Stimulated activated CD8-positive, alpha-beta memory T cell treated with anti-CD3 and anti-CD28 coated beads, Interleukin-4, amount 100 ng/mL, for 4 hours (primary cell): ENCODE measurements at places on chromosomes 6 and 20.

DNA sequence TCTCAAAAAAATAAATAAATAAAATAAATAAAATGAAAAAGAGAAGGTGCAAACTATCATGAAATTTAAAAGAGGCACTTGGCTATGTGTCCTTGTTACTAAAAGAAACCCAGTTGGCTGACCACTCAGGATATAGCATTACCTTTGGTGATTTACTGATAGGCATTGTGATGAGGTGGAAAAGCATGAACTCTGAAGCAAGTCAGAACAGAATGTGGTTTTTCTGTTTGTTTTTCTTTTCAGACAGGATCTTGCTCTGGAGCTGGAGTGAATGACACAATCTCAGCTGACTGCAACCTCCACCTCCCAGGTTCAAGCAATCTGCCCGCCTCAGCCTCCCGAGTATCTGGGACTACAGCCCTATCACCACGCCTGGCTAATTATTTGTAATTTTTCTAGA lies 31.9 kb downstream of the ZNF184 start:
- DNase-seq = no peak

- DNase-seq = no peak
These were observed 7.2 kb upstream of the KIF25 start for GRCh38 chr6:167990016-167990945.

DNA sequence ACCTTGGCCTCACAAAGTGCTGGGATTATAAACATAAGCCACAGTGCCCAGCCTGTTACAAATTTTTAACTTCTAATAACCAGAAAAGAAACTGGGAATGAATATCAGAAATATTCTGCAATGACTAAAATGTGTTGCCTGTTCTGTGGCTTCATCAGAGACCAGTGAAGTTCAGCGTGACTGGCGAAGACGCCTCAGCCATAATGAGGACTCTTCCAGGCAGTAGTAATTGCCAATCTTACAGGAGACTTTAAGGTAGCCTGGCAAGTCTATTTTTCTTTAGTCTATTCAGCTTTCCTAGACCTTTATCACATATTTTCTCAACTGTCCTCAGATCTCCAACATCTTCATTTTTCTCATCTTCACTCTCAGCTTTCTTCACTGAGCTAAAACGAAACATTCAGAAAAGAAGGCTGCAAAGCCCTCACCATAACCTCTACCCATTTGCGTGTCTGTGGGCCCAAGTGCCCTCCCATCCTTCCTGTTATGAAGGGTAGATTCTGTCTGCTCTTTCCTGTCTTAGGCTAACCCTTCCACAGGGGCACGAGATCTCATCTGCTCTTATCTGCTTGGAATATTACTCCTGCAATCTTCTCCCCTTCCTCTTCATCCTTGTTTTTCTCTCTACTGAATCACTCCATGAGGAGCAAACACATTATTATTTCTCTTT lies 42.0 kb upstream of the OLIG3 start:
- no peak for DNase-seq

DNA sequence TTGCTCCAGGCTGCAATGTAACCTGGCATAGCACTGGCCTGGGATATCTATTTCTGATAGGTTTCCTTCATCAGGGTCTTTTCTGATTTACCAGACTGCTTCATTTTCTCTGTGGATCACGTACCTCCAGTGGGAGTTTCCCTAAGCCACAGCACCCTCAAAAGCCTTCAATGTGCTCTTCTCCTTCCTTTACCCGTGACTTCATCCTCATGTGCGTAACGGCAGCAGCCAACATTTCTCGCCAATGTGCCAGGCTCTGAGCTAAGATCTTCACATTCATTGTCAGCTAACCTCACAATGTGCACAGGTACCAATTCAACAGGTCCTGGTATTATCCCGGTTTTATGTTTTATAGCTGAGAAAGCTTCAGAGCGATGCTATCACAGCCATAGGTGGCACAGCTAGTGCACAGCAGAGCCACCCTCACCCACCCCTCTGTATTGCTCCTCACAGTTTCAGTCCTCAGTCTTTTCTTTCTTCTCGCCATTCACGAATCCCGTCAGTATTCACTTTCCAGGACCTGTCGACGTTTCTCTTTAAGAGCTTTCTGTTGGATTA lies 58.2 kb downstream of the TNFAIP3 start:
- no peak for DNase-seq

DNA sequence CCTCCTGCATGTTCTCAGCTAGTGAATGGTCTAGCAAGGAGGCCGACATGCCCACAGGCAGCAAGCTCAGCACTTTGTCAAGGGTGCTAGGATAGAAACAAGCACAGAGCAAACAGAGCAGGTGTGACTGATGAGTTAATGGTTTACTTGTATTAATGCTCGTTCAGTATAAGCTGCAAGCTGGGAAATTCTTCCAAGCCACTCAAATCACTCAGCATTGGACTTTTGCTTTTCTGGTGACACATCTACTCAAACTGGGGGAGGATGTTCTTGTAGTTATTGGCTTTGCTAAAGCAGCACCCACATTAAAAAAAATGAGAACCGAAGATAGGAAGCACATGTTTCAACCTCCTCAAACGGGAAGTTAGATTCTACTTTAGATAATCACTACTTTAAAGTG lies 43.1 kb upstream of the NEDD9 start:
- no peak for DNase-seq

DNA sequence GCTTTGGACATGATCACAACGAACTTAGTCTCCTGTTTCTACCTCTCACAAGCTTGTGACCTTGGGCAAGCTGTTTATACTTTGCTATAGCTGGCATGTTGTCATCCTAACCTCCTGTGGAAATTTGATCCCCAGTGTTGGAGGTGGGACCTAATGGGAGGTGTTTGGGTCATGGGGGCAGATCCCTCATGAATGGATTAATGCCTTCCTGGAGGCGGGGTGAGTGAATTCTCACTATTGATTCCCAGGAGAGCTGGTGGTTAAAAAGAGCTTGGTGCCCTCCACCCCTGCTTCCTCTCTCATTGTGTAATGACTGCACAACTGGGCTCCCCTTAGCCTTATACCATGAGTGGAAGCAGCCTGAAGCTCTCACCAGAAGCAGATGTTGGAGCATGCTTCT lies 228.9 kb downstream of the HIVEP2 start:
- no peak for DNase-seq

- DNase-seq = no peak
These were observed 234.7 kb downstream of the UST start for GRCh38 chr6:148981515-148981914.

DNA sequence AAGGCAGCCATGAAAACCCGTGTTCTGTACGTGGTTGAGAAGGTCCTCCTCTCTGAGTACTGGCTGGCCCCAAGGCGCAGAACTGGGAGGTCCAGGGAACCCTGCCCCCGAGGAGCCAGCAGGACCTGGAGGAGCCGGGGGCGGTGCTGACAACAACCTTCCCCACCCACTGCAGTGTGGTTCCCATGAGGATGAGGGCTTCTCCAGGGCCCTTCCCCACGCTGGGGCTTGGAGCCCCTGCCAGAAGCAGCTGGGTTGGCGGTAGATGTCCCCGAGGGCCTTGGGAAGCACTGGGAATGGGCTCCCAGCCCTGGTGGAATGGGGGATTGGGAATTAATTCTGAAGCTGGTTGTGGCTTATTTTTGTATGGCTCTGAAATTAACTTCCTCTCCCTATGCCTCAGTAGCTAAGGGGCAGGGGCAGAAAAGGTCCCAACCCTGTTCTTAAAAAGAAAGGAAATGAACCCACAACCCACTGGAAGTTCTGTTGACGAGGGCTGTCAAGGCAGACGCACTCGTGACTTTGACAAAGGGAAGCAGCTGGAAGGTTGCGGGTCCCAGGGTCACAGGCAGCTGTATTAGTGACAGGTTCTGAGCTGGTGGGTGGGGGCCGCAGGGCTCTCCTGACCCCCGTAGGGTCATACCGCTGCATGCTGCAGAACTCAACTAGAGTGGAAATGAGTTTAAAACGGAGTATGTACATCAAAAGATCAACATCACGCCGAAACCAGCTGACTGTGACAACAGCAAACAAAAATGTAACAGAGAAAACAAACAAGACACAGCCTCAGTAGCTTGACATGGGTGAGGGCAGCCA lies 13.9 kb upstream of the HELZ2 start:
- DNase-seq = no peak

DNA sequence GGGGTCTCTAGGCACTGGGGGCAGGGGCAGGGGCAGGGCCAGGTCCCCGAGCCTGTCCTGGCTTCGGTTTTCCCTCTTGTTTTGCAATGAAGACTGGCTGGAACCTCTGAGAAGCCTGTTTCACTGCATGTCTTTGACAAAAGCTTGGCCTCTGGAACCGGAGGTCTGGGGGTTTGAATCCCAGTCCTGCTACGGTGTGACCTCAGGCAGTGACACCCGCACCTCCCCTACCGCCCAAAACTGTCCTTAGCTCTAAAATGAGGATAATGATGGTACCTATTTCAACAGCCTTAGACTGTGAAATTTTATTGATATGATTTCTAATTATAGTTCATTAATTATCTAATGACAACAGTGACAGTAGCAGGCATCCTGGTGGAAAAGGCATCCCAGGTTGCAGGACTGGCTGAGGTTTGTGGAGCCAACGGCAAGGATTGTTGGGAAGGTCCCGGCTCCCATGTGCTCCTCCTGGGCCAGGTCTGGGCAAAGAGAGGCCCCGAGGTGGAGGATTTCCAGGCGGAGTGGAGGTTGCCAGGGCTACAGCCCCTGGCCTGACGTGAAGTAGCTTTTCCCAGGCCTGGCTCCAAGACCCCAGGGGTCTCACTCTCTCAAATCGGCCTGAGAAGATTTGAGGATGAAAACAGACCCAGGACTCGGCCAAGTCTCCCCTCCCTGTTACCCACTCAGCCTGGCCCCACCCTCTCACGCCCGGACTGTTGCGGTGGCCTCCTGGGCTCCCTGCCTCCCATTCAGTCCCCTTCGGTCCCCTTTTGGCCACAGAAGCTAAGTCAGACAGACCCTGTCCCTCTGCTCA lies 57.9 kb downstream of the SNAI1 start:
- no peak for DNase-seq

DNA sequence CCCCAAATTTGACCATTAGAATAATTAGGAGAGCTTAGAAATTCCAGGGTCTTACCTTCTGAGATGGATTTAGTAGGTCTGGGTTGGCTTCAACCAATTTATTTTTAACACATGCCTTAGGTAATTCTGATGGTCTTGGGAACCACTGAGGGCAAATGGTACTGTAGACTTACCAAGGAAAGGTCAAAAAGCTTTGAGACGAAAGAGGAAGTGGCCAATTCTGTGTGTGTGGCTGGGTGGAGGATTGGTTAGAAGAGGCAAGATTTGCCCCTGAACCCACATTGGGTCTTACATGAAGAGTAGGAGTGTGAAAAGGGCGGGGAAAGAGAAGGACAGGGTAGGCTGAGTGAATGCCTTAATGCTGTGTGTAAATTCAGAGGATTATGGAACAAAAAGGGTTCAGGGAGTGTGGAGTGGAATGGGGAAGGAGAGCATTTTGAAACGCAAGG lies 2.7 kb downstream of the ITCH start:
- no peak for DNase-seq

DNA sequence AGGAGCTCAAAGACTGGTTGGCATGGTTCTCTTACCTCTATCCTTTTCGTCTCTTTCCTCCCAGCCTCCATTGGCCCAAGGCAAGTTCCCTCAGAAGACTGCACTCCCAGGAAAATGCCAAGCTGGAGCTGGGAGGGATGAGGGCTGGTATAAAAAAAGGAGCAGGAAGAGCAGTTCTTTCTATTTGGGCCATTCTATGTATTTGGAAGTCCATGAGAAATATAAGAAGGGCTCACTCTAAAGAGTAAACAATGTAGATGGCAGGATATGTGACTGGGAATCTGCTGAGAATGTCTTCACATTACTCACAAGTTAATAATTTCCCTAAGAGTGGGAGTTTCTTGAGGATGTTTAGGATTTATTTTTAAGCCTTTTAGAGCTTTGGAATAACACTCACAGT lies 36.6 kb upstream of the ADTRP start:
- DNase-seq = no peak

DNA sequence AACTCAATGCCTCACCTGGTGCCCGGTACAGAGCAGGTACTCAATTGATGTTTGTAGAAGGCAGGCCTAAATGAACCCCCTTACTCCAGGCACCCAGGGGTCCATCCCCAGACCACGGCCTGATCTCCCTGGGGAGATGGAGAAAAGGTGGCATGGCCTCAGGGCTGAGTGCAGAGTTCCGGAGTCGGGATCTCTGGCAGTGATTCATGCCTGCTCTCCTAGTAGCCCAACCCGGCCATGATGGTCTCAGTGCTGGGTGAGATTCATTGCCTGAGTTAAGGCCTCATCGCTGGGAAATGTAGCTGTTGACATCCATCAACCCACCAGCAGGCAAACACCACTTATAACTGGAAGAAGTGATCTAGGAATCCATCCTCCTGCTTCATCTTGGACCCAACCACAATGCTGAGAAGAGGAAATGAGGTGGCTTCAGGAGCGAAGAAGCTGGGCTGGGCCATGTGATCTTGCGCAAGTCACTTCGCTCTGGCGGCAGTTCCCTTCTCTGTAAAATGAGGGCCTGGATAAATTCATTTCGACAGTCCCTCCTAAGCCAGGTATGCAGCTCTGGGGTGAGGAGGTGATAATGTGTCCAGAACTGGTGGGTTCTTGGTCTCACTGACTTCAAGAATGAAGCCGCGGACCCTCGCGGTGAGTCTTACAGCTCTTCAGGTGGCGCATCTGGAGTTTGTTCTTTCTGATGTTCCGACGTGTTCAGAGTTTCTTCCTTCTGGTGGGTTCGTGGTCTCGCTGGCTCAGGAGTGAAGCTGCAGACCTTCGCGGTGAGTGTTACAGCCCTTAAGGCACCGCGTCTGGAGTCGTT lies 24.7 kb downstream of the ETV7 start:
- DNase-seq = no peak

- peak; percentile 90 for DNase-seq
These were observed at the start of gene FAM8A1 for GRCh38 chr6:17599877-17600526. FAM8A1 (plus strand) TSS chr6:17600302; CDS start chr6:17600410, 108 bp downstream.

- DNase-seq = no peak
These were observed 82.7 kb upstream of the DUSP22 start for GRCh38 chr6:209432-210103.

DNA sequence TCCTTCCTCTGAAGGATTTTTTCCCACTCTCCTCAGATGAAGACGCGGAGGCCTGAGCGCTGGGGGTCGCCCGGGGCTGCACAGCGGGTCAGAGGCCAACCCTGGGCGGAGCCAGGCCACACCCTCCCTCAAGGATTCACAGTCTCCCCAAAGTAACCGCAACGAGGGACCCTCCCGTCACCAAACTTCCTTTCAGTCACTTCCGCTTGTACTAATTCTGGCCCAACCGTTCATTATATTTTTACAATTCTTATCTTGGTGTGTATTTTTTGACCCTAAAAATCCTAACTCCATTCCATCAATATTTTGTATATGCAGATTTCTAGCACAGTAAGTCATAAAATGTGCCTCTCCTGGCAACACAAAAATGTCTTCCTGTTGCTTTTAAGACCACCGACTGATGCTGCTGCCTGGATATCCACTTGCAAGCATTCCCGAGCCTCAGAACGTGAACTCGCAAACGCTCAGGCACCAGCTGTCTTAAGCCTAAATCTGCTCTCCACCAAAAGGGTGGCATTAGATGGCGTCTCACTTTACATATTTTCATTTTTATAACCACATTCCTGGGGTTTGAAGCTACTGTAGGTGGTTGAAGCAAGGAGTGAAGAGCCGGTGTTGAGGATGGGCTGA lies 128.0 kb downstream of the DLL1 start:
- DNase-seq = no peak

GRCh38 chr6:26607434-26608230 lies 10.9 kb downstream of the ABT1 start:
- no peak for DNase-seq

GRCh38 chr20:48776306-48776705 lies 51.5 kb downstream of the PREX1 start:
- no peak for DNase-seq

- no peak for DNase-seq
These were observed 180.2 kb downstream of the TFAP2B start for GRCh38 chr6:50998905-50999304.
